Activated naive CD8-positive, alpha-beta T cell treated with anti-CD3 and anti-CD28 coated beads for 36 hours (primary cell): ENCODE measurements at places on chromosomes 4 and X.

DNA sequence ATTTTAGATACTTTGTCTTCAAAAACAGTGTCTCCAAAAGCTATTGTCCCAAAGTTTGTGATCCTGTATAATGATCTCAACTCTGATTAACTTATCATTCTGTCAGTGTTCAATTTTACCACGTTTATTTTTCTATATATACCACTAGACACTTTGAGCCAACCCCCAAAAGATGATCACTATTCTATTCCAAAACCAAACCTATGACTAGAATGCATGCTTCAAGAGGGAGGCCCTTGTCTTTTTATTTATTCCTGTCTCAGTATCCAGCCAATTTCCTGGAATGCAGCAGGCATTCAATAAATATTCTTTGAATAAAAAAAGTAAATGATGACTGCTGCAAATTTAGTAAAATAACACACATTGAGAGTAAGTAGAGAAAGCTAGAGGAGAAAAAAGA is 275.6 kb downstream of the LDB2 start:
- DNase-seq: no peak

- DNase-seq: no peak
These were observed 72.8 kb upstream of the MTNR1A start for GRCh38 chr4:186628058-186628711.

- DNase-seq: no peak
These were observed 399.2 kb downstream of the NLGN4X start for GRCh38 chrX:5829469-5829868.

GRCh38 chr4:159197260-159197884 is 94.5 kb downstream of the RAPGEF2 start:
- DNase-seq: no peak

DNA sequence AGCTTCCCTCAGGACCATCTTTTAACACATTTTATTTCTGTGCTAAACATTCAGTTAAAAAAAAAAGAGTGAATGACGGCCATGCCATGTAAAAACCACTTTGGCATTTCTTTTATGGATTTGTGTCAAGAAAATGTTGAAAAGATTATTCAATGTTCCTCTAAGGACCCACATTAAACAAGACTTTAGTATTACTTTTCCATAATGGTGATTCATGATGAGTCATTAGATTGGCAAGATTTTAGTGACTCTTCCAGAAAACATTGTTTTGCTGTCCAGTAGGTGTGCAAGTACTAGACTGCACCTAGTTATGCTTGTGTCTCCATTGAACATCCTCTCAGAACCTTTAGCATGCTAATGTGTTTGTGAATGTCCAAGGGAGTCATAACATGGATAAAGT is 748.6 kb downstream of the STPG2 start:
- no peak for DNase-seq

GRCh38 chr4:176526704-176527103 is 206.9 kb downstream of the SPCS3 start:
- DNase-seq: no peak

DNA sequence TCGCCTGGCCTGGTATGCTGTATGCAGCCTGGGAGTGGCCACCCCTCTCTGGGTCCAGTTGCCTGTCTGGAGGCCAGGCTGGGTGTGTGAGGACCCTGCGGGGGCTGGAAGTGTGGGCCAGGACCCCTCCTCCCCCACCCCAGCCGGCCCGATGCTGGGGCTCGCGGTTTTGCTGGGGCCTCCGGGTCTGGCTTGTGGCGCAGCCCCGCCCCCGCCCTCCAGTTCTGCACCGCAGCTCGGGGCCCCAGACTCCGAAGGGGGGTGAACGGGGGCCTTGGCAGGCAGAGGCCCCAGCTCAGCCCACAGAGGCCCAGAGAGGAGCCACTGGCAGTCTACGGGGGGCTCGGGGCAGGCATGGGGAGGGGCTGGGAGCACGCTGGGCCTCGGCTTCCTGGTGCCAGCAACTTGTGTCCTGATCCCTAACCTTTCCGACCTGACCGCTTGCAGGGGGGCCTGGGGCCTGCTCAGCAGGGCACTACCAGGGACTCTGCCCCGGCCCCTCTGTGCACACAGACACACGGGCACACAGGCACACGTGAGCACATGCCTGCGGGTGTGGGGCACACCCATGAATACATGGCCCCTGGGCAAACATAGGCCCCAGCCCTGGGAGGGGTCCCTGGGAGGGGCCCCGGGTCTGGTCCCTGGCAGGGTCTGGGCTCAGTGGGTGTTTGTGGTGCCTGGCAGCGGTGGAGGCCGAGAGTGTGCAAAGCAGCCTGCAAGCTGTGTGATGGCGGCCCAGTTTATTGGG is 21.4 kb upstream of the FGFR3 start:
- DNase-seq: peak; percentile 38

- DNase-seq: no peak
These were observed 181.8 kb downstream of the AFF2 start for GRCh38 chrX:148682206-148682605.

- DNase-seq: no peak
These were observed 39.0 kb downstream of the ENPEP start for GRCh38 chr4:110514889-110515479.

- DNase-seq: no peak
These were observed 82.1 kb upstream of the AFAP1 start for GRCh38 chr4:8021796-8022195.

DNA sequence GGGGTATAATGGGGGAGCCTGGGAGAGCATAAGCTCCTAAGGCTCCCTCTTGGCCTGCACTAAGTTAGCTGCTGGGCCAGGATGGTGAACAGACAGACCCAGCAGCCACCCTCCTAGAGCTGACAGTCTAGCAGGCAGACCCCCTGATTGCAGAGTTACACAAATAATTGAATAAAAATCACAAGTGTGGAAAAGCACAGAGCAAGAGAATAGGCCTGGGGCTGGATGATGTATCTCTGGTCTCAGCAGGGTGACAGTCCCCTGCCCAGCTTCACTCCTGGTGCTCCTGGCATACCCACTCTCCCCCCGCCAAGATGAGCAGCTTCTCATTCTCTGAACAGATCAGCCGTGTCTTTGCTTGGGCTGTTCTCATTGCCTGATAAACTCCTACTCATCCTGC is 86.1 kb upstream of the STX18 start:
- no peak for DNase-seq

DNA sequence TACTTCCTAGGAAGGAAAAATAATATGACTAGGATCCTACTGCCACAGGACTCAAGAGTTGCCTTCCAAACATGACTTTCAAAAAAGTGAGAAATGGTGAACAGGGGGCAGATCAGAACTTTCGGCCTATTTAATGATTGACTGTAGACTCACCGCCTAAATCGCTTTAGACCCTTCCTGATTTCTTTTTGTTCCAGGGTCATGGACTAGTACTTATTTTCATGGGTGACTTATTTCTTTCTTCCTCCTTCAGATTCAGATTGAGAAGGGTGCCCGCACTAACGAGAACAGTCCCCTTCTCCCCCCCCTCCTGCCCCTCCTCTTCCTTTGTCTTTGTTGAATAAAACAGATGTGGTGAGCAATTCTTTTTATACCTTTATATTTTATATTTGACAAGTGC is 48.0 kb upstream of the KLHL8 start:
- no peak for DNase-seq

- DNase-seq: no peak
These were observed 118.7 kb downstream of the ATOH1 start for GRCh38 chr4:93947286-93947685.
